ENCODE measurements at places on chromosomes 1 and 21. TPM values are rescaled to one million over a fixed set of nuclear protein-coding genes. Genes with fewer than 3 reads are reported as not detected.

- no peak for DNase-seq
Observed at GRCh38 chr1:20903437-20903836, 116.3 kb upstream of the HP1BP3 start.

The TRAF5 gene
- total RNA-seq = 2.9 TPM

The HSPA6 gene
- 0.16 TPM for total RNA-seq

The KRTAP7-1 gene
- total RNA-seq = not detected

The NR1I3 gene
- not detected for total RNA-seq

The SIK1 gene
- total RNA-seq = not detected

Measured in H4 (cell line).